Right atrium auricular region (tissue), 2 donors: ENCODE measurements at places on chromosomes 13 and 19. TPM values are rescaled to one million over a fixed set of nuclear protein-coding genes. Genes with fewer than 3 reads are reported as not detected.
A peak's percentile ranks its signal among the peaks of the same experiment; 100 is the strongest.

GRCh38 chr13:45102136-45102507 is 18.2 kb upstream of the GTF2F2 start:
- DNase-seq, result no peak

DNA sequence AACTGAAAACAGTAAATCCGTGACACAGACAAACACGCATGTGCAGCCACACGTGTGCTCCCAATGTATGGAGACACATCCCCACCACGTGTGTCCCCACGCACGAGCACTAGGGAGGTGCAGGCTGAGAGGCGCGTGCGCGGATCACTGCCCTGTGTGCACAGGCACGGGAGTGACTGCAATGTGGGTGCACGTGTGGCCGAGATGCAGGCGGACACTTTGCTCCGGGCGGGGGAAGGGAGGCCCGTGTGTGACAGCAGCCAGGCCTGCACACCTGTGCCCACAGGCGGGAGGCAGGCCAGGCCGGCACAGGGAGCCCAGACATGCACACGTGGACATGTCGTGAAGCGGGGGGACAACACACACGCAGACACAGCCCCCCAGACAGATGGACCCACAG is 77.0 kb downstream of the PTPRS start:
- no peak for DNase-seq

The KBTBD6 gene
- 8.3 TPM for total RNA-seq

DNA sequence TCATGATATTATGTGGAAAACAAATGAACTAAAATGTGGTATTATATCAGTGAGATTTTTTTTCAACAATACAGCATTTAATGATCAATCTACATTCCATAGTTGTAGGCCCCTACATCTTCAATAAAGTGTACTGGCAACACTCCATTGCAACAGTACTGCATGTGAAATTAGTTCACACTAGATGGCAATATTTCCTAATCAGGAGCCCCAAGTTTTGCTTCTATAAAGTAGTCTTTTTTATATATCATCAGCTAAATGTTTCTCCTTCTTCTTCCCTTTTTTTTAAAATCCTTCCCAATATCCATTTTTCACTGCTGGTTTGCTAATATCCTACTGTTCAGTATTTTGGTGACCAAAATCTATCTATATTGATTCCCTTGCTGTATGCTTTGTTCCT is 528.3 kb upstream of the ATXN8OS start:
- no peak for DNase-seq

DNA sequence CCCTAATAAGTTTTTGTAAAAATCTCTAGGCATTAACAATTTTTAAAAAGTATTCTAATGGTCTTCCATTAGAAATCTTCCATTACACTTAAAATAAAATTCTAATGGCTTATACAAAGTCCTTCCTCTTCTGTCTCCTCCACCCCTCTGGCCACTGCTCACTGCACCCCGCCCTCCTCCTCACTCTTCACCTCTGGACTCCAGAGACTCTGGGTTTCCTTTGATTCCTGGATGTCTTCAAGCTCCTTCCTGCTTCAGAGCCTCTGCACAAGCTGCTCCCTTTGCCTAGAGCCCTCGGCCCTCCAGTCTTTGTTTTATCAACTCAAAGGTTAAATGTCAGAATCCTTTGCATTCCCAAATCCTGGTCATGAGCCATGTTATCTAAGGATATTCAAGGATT is 20.8 kb downstream of the TNFSF14 start:
- no peak for DNase-seq

GRCh38 chr13:78497702-78498355 is 105.5 kb downstream of the POU4F1 start:
- no peak for DNase-seq

DNA sequence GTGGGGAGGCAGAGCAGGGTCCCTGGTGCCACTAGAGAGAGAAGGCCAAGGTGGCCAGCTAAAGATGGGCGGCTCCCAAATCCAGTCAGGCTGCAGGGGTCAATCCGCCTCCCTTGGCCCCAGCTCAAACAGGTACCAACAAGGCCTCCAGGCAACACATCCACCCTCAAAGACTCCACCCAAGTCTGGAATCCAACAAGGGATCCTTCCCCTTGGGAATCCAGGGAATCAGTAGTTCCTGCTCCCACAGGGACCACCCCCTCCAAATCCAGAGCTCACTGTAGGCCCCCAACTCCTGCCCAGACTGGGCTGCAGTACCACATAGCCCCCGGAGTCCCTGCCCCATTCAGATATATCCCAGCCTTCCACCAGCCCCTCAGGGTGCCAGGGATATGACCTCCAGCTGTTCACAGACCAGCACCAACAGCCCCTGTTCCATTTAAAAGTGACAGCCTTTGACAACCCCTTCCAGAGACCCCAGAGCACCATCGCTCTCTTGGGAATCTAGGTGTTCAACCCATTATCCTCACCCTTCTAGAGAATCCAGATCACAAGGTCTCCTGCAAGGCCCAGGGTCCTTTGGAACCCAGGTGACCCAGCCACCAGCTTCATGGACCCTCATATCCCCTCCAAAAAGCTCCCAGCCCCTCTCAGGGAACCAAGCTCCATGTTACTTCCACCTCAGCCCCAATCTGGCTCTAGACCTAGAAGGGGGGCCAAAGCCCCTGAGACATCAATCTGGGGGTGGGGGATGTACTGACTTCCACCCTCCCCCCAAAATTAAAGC is 3.2 kb downstream of the ERF start:
- DNase-seq, result no peak

The SLC15A1 gene
- total RNA-seq, result not detected

DNA sequence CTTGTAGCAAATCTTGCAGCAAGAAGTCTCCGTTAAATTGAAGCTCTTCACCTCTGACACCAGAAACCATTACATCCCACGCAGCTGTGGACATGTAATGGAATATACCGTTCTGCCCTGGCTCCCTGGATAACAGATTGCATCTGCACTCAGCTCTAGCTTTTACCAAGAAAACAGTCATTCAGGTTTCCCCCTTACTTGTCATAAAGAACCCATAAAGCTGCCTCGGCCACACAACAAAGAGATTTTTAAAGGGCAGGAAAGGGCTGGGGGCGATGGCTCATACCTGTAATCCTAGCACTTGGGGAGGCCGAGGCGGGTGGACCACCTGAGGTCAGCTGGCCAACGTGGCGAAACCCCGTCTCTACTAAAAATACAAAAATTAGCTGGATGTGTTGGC is 127.6 kb upstream of the RFC3 start:
- no peak for DNase-seq

- DNase-seq, result no peak
Observed at GRCh38 chr19:6076675-6077463, 33.4 kb downstream of the RFX2 start.

DNA sequence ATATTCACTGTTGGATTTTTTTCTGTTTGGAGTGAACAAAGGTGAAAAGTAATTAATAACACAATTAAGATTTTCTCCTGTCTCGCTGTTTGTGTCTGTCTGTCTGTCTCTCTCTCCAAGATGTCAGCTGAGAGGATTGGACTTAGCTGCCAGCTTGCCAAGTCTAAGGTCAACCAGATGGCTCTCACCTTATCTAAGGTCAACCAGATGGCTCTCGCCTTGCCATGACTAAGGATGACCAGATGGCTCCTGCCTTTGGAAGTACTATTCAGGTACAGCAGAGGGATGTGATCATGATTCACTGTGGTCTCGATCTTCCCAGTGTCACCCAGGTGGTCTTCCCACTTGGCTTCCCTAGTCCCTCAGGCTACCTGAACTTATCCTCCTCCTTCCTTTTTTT is 1436.4 kb downstream of the UQCRFS1 start:
- no peak for DNase-seq

DNA sequence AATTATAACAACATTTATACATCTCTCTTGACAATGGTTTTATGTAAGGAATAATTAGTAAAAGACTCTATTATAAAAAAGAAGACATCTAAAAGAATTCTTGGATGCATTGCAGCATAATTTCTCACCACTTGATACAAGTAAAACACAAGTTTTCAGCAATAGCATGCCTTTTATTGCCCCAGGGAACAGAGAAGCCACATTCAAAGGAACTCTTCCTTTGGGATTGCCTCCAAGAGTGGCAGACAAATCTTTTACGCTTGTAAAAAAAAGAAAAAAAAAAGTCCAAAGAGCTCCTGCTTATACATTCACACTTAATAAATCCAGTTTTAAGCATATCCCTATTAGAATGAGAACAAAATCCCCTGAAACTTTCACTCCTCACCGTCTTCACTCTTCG is 2357.8 kb upstream of the PCDH20 start:
- DNase-seq, result no peak

The COMP gene
- 12.5 TPM for total RNA-seq

DNA sequence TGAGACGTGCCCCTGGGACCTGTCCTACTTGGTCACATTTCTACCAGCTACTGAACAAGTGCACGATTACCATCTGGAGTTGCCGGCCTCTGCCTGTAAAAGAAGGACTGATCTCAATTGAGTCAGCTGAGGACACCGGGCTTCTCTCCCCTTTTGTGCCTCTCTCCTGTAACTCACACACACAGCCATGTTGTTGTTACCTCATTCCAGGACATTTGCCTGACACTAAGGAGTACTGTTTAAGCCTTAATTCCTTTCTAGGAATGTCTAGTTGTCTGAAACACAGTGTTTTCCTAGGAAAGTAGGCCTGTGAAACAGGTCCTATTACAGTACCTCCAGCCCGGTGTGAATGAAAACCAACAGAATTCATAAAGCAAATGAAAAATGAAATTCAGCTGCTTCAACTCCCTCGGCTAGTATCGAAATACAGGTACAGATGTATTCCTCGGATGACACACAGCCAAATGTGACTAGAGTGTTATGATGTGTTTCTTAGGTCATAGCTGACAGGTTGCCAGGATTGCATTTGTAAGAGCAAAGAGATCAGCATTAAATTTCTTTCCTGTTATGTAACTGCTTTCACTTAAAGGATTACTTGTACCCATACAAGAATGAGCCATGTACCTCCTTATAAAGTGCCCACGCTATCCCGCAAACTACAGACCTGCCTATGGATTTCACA is 152.0 kb upstream of the IRS2 start:
- no peak for DNase-seq

GRCh38 chr19:49799798-49800376 is 13.2 kb downstream of the FUZ start:
- DNase-seq, result no peak

The COG6 gene
- 23.2 TPM for total RNA-seq

DNA sequence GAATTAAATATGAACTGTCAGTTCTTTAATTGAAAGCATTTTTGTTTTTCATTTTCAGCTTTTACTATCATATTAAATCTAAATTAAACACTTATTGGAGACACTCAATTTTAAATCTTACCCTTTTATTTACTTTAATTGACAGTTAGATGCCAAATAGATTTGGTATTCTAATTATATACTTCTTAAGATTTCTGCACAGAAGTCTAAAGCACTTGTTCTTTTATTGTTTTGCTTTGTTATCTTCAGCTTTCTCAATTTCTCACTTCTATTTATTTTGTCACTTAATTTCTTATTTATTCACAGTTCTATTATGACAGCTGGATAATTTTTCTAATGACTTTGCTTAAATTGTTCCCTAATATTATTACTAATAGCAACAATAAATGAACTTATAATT is 1397.3 kb upstream of the MIR17HG start:
- DNase-seq, result no peak

DNA sequence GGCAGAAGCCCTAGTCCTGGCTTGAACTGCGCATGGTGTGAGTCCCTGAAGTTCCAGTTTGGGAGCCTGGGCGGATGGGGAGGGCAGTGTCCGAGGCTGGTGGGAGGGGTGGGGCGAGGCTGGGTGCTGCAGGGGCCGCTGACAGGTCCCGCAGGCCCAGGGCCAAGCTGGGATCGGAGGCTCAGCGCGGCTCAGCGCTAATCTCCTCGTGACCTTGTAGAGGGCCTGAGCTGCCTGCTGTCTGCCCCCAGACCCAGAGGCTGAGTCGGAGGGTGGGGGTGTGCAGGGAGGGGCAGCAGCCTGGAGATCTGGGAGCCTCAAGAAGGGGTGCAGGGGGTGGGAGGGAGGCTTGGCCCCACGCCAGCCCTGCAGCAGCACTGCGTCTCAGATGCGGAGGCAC is 3.0 kb downstream of the ATP1A3 start:
- DNase-seq, result no peak

The MAST3 gene
- 5.8 TPM for total RNA-seq

DNA sequence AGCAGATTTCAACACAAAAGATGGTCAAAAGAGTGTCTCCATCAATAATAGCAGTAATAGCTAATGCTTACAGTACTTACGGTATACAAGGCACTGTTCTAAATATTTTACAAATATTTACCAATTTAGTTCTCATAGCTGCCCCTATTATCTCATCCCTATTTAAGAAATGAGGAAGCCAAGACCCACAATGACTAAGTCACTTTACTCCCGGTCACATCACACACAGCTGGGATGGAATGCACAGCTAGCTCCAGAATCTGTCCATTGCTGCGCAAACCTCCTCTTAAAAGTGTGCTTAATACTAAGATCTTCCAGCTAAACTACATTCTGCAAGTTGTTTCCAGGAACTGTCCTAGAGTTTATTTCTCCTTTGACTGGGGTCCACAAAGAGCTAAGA is 63.4 kb downstream of the RAP2A start:
- no peak for DNase-seq

DNA sequence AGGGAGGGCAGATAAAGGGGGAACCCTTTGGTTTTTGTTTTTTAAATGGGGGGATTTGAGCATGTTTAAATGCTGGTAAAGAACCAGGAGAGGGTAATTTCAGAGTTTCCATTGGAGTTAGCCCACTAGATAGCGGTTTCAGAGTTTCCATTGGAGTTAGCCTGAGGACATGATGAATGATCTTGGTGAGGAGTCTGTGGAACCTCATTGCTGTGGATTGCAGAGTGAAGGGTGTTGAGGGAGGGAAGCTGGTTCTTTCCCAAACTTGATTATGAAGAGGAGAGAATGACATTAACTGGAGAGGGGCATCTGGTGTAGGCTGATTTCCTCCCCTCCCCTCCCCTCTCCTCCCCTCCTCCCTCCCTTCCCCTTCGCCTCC is 5.0 kb downstream of the WASF3 start:
- DNase-seq, result no peak

GRCh38 chr13:26855071-26855470 is 94.5 kb upstream of the GPR12 start:
- no peak for DNase-seq

GRCh38 chr19:3370728-3371591 is 4.6 kb downstream of the NFIC start:
- no peak for DNase-seq

The OXGR1 gene
- total RNA-seq, result not detected

DNA sequence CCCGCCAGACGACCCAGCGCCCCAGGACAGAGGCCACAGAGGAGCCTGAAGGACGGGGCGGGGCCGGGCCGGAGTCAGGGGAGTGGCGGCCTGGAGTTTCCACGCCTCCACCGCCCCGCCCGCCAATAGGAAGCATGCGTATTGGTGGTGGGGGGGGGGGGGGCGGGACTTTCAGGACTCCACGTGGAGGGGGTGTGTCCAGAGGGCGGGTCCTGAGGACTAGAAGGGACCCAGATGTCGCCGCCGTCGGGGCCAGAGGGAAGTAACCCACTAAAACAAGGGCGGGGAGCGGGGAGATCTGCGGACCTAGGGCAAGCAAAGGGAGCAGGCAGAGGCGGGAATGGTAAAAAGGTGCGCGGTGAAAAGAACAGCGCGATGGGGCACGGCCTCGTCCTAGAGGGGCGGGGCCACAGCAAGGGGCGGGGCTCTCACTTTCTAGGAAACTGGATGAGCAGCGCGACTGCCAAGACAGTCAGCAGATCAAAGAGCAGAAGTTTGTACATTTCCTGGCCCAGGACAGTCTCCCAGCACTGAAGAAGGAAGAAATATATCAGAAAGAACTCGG is 2.8 kb upstream of the LENG1 start:
- peak; percentile 83 for DNase-seq
